ENCODE measurements at places on chromosomes 3 and 15.

DNA sequence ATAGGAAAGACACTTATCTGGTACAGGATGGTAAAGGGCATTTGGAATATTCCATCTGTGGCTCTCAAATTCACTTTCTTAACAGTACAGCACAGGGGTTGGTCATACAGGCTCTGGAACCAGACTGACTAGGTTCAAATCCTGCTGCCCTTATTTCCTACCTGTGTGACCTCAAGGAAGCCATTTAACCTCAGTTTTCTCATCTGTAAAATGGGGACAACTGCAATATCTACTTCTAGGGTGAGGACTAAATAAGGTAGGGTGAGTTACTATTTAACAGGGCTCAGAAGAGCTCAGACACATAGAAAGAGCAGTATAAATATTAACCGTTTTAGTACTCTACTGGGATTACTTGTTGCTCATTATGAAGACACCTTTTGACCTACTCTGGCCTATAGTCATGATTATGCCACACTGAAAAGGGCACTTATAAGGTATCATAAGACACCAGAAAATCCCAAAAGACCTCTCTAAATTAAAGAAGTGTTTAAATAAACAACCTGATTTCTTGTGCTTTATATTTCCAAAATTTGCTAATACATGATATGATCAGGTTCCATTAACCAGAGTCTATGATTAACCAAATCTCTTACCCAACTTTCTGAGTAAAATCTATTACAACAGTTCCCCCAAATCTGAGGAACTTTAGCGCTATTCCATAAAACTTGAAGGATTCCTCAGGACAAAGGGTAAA is 6.5 kb downstream of the RFTN1 start:
- no peak for DNase-seq

DNA sequence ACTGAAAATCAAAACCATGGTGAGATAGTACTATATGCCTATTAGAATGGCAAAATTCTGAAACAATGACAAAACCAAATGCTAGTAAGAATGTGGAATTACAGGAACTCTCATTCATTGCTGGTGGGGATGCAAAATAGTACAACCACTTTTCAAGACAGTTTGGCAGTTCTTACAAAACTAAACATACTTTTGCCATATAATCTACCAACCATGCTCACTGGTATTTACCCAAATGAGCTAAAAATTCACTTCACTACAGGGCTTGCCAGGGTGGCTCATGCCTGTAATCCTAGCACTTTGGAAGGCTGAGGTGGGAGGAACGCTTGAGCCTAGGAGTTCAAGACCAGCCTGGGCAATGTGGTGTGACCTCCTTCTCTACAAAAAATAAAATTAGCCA is 40.0 kb downstream of the MYO9A start:
- DNase-seq, result no peak

GRCh38 chr15:73573572-73573971 is 59.6 kb downstream of the NPTN start:
- no peak for DNase-seq

DNA sequence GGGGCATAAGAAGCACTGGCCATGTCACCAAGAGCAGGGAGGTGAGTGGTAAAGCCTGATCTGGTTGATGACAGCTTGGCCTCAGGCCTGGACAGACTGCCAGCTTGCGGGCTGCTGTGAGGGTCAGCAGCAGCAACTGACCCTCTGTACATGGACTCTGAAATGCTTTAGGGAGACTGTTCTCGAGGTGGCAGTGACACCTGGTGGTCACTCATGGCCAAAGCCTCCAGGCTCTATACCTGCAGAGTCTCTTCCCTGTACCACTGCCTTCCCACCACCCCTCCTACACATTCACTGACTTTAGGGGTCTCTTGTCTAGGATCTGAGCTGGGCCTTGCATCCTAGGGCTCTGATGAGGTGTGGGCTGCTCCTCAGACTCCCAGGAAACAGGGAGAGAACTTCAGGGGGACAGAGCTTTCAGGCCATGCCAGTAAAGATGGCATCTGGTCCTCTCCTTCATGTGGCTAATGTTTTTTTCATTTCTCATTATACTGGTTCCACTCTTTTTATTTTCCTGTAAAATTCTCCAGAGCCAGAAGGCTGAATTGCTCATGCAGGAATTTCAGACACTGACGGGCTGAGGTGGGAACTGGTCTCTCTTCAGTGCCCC is 17.2 kb upstream of the TIMP4 start:
- peak; percentile 44 for DNase-seq

- no peak for DNase-seq
Measured at GRCh38 chr15:66777596-66778313, 75.7 kb downstream of the SMAD6 start.

- no peak for DNase-seq
Measured at GRCh38 chr15:80172401-80172800, 19.6 kb downstream of the FAH start.

DNA sequence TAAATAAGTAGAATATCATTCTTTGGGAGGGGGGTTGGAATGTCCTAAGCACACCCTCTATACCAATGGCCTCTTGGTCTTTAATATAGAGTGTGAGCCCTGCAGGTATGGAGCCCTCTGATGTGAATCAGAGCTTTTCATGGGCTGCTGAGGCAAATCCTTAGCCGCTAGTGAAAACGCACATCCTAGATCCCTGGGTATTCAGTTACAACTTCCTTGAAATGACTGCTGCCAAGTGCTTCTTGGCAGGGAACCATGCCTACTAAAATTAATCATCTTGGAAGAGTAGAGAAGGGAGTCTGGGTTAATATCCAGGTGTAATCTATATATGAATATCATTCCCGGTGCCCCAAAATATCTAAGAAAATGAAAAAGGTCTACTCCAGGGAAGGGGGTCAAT is 109.1 kb downstream of the POLQ start:
- DNase-seq, result no peak

DNA sequence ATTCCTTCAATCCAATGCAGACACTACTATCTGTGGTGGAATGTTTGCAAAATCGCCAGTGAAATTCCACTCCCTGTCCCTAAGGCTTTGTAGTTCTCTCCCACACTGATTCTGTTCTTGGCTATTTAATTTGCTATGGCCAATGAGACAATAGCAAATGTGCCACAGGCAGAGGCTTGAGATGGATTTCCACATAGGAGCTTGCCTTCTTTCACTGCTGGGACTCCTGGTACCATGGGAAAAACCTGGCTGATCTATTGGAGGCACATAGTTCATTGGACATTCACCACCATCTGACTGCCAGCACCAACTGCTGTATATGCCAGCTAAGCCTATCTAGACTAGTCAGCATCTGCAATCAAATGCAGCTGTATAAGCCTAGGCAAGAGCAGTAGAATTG is 103.8 kb downstream of the NR1D2 start:
- DNase-seq, result no peak

GRCh38 chr3:171776411-171776810 is 33.9 kb downstream of the PLD1 start:
- peak; percentile 11 for DNase-seq

- no peak for DNase-seq
Measured at GRCh38 chr3:130345487-130346079, at the start of gene COL6A5. COL6A5 (plus strand) TSS chr3:130345672; CDS start chr3:130373639, 27,967 bp downstream.

- no peak for DNase-seq
Measured at GRCh38 chr3:12430086-12430485, 54.2 kb upstream of the TSEN2 start.

- no peak for DNase-seq
Measured at GRCh38 chr3:46668591-46668990, 24.9 kb downstream of the ALS2CL start.

GRCh38 chr3:141486746-141487520 is at the start of gene RASA2:
RASA2 (plus strand) TSS chr3:141487027; CDS start chr3:141487084, 57 bp downstream.
- peak; percentile 78 for DNase-seq
